Left ventricle myocardium superior (tissue), 1 donor: ENCODE measurements at places on chromosomes 12 and 14. TPM values are rescaled to one million over a fixed set of nuclear protein-coding genes. Genes with fewer than 3 reads are reported as not detected.

GRCh38 chr12:52146089-52146821 lies 45.6 kb downstream of the KRT80 start:
- DNase-seq = no peak

NCKAP5L gene
- 32.3 TPM for total RNA-seq

DNA sequence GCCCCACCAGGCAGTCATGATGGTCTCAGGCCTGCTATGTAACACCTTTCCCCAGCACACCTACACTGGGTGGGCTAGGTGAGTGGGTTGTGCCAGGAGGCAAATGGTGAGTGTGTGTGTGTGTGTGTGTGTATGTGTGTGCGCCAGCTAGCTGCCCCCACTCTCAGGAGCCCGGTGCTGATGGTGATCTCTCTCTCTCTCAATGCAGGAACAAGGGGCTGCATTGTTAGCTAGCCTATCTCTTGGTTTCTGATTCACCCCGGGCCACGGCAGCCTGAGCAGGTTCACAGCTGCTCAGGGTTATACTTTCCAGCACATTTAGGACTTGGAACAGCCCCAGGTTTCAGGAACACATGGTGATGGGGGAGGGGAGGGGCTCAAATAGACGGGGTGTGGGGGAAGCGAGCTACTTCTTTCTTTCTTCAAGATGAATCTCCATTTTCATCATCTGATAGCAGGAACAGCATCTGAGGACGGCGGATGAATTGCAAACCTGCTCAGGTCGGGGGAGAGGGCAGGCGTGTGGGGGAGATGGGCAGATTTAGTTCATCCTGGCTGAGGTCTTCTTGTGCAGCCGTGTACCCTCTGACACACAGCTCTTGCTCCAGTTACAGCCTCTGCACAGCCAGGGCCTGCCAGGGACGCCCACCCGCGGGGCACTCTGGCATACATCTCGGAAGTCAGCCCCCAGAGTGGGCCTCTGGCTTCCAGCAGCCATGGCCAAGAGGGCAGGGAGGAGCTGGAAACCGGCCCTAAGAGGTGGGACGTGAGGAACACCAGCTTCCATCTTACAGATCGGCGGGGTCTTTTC lies 137.6 kb downstream of the ZFP36L1 start:
- no peak for DNase-seq

GRCh38 chr14:58738876-58739275 lies 101.1 kb downstream of the DACT1 start:
- no peak for DNase-seq

GRCh38 chr12:117360222-117360550 lies 1.2 kb downstream of the NOS1 start:
- DNase-seq = no peak
